ENCODE measurements at places on chromosomes 4 and X.

DNA sequence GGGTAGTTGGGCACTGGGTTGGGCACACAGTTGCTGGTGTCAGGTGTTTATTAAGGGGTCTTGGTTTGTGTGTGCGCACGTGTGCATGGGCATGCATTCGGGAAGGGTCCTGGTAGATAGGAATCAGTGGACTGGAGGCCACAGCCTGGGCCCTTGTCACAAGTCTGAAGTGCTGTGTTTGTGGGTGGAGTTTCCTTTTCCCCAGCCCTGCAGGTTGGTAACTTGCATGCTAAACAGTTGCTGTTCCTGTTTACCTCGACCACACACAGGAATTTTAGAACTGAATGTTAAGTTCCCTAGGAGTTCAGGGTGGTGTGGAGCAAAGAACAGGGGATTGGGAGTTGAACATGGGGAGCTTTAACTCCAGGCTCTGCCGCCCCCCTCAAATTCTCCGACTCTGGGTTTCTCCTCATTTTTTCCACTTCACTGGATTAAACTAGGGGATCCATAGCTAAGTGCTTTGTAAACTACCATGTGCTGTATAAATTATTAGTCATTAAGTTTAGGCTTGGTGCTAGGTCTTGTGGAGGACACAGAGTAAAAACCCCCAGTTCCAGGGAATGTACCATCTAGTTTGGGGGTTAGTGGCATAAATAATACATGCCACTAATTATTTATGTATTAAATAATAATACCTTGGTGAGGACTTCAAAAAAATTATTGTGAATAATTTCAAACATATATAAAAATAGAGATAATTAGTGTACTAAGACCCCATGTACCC, 49.0 kb downstream of the STARD8 start:
- no peak for DNase-seq

- DNase-seq = no peak
Observed at GRCh38 chrX:70970482-70970995, 39.6 kb upstream of the SLC7A3 start.

DNA sequence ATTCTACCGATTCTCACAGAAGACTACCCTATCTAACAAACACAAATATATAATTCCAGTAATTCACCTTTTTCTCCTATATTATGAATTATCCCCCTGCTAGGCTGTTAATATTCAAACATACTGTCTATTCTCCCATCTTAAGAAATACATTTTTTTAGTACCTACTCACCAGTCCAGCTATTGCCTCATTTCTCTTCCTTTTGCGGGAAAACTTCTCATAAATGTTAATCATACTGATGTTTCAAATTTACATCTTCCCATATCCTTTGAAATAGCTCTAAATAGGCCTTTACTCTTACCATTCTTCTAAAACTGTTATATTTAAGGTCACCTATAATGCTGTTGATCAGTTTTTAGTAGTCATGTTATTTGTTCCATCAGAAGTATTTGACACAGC, 759.1 kb upstream of the SLIT2 start:
- no peak for DNase-seq

GRCh38 chrX:151030845-151031244, 47.7 kb downstream of the HMGB3 start:
- no peak for DNase-seq

- no peak for DNase-seq
Observed at GRCh38 chr4:104967034-104967401, 179.7 kb upstream of the TET2 start.

GRCh38 chr4:41212616-41213203, 1.6 kb downstream of the APBB2 start:
- DNase-seq = no peak

- no peak for DNase-seq
Observed at GRCh38 chr4:125008676-125009075, 296.1 kb upstream of the ANKRD50 start.

- no peak for DNase-seq
Observed at GRCh38 chr4:66633477-66633876, 911.8 kb downstream of the CENPC start.

GRCh38 chr4:114603497-114603896, 4.9 kb downstream of the UGT8 start:
- no peak for DNase-seq

- no peak for DNase-seq
Observed at GRCh38 chr4:105426187-105426897, 47.5 kb downstream of the PPA2 start.

GRCh38 chr4:5845035-5845905, 47.6 kb downstream of the CRMP1 start:
- DNase-seq = no peak

GRCh38 chrX:2618516-2618915, 72.6 kb upstream of the CD99 start:
- DNase-seq = no peak

DNA sequence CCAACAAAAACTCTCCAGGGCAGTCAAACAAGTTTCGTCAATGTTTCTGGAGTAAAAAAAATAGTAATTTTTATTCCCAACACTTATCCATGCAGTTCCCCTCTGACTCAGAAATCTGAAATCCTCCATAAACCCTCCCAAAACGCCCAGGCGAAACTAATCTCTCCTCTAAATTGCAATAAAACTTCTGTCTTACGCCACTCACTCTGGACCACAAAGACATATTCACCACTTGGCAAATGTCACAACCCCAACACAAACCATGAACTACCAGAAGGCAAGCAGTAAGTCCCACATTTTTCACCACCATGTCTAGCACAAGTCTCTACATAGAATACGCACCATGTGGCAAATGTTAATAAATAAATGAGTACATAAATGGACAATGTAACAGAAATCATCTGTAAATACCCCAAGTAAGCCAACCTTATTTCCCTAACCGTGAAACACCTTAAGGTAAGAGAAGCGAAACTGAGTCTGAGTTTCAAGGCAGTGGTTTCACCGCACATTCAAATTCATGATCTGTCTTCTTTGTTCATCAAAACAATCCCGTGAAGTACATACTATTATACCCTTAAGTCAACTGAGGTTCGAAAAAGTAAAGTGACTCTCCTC, 1.6 kb downstream of the PAPSS1 start:
- DNase-seq = no peak

- no peak for DNase-seq
Observed at GRCh38 chr4:123356921-123357320, 39.7 kb upstream of the SPRY1 start.

DNA sequence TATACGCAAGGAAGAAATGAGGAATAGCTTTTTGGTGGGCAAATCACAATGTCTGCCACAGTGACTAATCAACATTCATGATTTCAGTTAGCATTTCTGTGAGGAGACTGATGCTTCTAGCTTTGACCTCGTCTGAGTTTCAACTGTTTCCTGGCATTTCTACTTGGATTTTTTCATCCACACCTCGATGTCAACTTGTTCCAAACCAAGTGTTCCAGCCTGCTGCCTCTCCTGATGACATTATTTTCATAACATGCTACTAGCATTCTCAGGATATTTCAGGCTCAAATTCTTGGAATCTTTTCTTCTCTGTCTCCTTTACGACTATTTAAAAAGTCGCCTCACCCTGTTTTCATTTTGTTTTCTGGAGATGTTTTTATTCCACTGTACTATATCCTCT, 90.3 kb upstream of the TEX13D start:
- no peak for DNase-seq

DNA sequence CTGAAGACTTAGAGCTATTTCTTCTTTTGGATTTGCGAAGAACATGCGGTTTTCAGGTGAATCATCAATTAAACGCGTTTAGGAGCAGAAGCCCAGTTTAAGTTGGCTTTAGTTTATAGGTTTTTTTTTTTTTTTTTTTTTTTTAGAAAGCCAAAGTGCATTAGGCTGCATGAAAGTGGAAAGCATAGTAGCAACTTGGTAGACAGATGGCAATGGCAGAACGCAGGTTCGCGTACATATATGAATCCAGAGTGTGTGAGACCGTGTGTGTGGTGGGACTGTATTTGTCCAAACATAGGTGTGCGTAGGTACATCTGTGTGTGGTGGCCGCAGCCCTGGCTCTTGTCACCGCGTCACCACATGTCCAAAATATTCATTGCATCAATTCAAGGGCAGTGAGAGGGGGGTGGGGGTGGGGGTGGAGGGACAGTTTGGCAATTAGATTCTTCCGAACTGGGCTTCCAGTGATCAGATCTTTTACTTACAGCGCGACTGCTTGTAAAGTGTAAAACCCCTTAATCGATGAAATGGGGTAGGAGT, 901 bp downstream of the JADE1 start:
- DNase-seq = no peak

GRCh38 chr4:30721185-30722091, 1.3 kb downstream of the PCDH7 start:
- no peak for DNase-seq

- DNase-seq = no peak
Observed at GRCh38 chr4:56048383-56048701, 99.6 kb downstream of the CEP135 start.

- DNase-seq = no peak
Observed at GRCh38 chrX:65551489-65552339, 17.1 kb upstream of the LAS1L start.

DNA sequence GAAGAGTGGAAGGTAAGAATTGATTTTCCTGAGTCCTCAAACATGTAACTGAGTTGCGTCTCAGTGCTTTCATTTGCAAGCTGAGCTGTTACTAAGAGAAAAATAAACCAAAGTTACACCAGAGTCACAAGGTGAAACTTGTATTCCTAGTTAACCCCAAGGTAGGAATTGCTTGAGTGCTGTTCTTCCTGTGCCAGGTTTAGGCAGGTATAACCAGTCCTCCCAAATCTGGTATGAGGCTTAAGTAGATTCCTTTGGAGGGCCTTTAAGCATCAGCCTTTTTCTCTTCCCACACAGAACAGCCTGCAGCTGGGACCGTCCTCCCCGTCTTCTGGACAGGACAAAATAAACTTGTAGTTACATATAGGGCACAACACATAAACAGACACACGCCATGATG, 2.3 kb upstream of the BTC start:
- no peak for DNase-seq

GRCh38 chr4:5730993-5731990, 20.3 kb downstream of the EVC start:
- no peak for DNase-seq

GRCh38 chrX:104113222-104113965, 1.1 kb downstream of the ZCCHC18 start:
- DNase-seq = no peak

DNA sequence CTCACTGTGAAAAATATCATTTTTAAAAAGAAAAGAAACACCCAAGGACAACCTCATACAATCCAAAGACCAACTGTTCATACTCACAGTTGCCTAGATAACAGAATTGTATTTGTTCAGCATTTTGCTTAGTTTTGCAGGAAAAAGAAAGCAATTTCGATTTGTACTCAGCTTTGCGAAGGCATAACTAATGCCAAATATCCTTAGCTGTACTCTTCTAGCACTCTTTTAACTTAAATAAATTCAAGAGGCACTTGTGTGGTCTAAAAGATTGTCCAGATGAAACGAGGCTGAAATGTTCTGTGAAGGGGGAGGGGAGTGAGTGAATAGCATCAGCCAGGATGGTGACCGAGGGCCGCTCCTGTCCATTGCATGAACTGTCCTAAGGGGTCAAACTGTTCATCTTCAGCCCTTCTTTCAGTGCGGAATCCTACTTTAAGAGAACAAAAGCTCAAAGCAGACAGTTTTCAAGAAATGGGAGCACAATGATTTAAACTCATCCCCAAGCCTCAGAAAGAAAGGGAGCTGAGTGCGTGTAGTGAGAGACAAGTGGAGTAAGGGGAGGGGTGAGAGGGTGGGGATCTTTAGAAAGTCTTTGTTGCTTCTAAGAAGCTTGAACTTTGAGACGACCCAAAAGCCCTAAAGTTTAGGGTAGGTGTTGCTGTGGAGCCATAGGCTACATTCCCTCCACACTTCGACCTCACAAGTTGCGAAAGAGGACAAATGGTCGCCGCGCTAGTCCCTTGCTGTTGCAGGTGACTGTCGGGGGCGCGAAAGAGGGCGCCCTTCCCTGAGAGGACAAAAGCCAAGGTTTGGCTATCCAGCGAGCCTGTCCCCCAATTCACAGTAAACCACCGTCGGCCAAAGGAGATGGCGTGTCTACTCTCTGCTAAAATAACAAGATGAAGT, 4.0 kb upstream of the NEUROG2 start:
- no peak for DNase-seq

DNA sequence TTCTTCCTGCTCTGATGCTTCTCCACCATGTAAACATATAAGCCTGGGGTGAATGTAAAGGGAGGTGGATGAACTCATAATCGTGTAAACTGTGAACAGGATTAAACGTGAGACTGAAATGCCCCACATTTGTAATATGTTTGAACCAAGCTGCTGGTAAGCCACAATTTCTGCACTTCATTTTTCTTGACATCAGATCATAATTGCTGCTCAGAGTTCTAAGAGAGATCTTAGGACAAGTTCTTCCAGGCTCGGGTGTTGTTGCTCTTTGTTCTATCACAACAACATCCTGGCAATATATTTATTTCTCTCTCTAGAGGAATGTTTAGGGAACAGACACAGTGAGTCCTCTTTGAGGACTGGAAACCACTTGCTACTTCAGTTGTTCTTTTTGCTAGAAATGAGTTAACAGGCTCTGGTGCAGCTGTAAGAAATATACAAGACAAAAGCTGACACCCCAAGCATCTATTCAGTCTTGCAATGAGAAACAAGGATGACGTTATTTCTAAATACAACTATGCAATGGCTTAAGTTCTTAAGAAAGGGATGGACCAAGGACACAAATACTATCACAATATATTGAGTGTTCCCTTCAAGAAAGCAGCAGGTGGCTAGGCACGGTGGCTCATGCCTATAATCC, 59.6 kb downstream of the LNX1 start:
- no peak for DNase-seq

GRCh38 chr4:119038116-119038841, 97.4 kb upstream of the MYOZ2 start:
- DNase-seq = no peak

DNA sequence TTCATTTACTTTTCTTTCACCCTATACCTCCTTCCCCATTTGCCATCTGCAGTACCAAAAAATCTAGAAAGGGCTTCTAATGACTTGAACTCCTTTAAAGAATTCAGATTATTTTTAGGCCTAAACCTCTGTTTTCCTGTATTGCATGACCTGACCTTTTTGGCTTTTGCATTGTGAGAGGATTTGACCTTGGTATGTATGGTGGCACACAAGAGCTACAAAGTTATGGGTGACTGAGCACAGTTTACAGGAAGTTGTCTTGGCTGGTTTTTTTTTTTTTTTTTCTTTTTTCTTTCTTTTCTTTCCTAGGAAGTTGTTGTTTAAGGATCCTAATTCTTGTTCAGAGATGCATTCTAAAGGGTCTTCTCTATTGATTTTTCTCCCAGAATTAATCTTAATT, 32.0 kb upstream of the MTMR8 start:
- no peak for DNase-seq

DNA sequence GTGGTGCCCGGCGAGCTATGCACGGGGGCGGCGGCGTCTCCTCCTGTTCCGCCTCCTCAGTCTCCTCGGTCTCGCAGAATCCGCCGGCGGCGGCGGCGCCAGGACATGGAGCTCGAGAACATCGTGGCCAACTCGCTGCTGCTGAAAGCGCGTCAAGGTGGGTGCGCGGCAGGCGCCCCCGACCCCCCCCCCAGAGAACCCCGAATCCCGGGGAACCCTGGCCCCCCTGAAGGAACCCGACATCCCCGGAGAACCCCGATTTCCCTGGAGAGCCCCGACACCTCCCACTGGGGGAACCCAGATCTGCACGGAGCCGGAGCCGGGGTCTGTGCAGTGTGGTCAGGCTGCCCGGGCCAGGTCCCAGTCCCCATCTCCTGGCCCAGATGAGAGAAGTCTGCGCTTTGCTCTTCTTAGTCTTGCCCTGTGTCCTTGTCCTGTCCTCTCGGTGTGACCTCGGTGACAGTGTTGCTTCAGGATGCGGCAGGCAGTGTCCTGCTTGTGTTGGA, 648 bp downstream of the GRK4 start:
- DNase-seq = no peak

GRCh38 chrX:119236623-119237561, 807 bp downstream of the PGRMC1 start:
- no peak for DNase-seq
